ENCODE measurements at places on chromosomes 12 and 14.

GRCh38 chr12:110301065-110301806 lies 20.2 kb downstream of the ATP2A2 start:
- DNase-seq = no peak

DNA sequence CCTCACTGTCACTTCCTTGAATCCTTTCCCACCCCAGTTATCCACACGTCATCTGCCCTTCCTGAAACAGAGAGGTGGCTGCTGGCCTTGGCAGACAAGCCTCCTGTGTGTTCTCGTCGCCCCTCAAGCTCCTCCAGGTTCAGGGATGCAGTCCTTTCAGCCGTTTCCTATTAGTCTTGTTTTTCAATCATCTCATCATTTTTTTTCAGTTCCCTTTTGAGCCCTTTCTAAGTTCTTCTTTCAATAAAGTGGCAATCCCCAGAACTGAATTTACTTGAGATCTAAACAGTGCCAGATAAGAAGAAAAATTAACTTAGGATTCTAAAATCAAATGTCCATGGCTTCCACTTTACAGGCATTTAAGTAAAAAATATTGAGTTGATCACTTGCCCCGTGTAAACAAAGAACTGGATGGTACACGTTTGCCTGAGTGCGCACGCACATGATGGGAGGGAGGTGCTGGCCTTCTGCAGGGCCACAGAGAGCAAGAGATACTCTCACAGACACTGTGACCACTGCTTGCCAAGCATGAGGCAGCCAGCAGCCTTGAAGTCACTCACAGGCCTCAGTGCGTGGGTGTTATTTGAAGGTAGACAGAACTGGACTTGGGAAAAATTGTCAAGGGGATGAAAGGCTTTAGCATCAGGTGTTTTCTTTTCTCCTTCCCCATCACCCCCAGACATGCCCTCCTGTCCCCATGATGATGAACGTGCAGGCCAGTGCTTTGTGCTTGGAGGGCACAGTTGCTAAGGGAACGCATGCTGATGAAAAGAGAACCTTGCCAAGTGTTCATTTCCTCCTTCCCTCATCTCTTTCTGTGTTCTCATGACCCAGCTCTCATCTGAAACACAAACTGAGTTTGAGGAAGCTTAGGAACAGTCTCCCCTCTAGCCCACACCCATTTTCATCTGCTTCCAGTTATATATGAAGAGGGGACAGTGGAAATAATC lies 408.3 kb downstream of the EGLN3 start:
- DNase-seq = peak; percentile 44

GRCh38 chr12:62075870-62076269 lies 184.3 kb upstream of the USP15 start:
- DNase-seq = no peak

DNA sequence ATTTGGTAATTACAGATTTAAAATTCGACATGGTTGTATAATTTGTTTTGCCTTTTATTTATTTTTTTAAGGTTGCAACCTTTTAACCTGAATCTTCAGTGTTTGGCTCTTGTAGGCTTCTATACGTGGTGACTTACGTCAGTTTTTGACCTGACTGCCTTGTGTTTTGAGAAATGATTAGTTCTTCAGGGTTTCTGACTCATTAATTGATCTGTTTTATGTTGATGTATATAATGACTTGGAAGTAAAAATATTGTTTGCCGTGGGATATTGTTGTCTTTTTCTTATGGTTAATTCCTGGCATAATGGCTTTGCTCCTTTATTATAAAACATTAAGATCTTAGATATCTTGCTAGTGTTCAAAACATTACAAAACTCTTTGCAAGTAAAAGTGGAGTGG lies 2.5 kb downstream of the RASSF8 start:
- no peak for DNase-seq

DNA sequence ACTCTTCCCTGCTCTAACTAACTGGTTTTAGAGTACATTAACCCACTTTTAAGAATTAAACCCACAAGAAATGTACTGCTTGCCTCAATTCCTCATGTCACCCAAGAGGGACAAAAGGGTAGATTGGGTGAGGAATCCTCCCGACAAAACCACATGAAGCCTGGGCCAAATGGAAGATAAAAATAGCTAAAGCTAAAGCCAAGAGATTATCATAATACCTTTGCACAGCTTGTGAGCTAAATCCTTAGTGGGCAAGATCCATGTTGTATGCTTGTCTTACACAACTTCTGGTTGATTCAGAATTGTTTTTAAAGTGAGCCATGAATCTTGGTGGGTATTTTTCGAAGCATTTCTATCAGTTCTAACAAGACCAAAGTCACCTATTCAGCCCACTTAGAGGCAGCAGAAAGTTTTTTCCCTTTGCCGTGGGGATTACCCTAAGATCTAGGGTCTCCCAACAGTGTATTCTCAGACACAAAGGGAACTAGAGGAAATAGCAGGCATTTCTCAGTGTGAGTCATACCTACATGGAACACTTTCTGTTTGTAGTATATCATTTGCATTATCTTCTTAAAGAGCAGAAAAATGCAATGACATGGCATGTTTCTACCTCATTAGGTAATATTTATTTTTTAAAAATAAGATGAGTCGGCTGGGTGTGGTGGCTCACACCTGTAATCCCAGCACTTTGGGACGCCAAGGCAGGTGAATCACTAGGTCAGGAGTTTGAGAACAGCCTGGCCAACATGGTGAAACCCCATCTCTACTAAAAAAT lies 616.6 kb downstream of the KCNH5 start:
- no peak for DNase-seq

GRCh38 chr12:8950221-8950527 lies 729 bp upstream of the M6PR start:
- no peak for DNase-seq

GRCh38 chr14:67999290-67999689 lies 179.7 kb downstream of the RAD51B start:
- DNase-seq = no peak

DNA sequence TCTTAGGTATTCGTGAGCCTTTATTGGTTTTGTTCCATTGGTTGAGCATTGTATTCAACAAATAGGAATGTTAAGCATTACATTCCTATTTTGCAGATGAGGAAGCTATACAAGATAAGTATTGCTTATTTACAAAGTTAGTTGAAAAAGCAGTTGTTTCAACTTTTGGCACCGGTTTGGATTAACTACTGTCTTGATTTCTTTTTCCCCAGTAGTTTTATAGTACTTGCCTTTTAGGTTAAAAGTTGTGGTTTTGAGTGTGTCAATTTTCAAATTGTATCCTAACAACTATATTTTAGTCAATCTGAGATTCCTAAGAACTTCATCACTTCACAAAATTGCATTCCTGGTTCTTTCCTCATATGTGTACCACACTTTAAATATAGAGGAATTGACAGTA lies 23.8 kb upstream of the MBIP start:
- no peak for DNase-seq
